B cell (primary cell): ENCODE measurements at places on chromosomes 12 and 14. TPM values are rescaled to one million over a fixed set of nuclear protein-coding genes. Genes with fewer than 3 reads are reported as not detected.

DNA sequence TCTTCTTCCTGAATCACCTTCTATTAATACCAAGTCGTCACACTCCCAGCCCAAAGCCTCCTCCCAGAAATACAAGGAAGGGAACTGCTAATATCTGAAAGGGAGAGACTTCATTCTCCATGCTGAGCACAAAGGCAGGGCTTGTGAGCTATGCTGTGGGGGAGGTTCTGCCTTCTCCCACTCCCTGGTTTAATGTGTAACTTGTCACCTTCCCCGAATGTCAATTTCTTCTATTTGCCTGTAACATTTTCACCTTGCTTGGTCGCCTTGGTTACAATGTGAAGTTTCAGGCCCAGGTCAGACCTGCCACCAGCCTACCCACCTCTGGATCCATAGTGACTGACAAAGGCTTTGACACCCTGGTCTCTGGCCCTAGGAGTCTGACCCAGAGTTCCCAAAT, 82.0 kb upstream of the ESRRB start:
- no peaks in the 10 kb centered on the region for H3K27me3 ChIP-seq
- H3K36me3 ChIP-seq, result no peaks in the 10 kb centered on the region
- no peak overlapping the region for H3K4me3 ChIP-seq
- H3K4me1 ChIP-seq, result no peaks in the 10 kb centered on the region
- no peak overlapping the region for H3K27ac ChIP-seq

The SNAPC1 gene
- 6.6 and 7.1 TPM in 2 replicates for total RNA-seq

The SLC25A47 gene
- not detected in 2 replicates for total RNA-seq

GRCh38 chr14:101235335-101236103, 325.8 kb upstream of the DIO3 start:
- H3K27me3 ChIP-seq, result no peaks in the 10 kb centered on the region
- H3K27ac ChIP-seq, result no peak overlapping the region
- peak; percentile 10 for DNase-seq
- no peaks in the 10 kb centered on the region for H3K36me3 ChIP-seq
- no peak overlapping the region for H3K4me3 ChIP-seq

The RHOJ gene
- not detected in 2 replicates for total RNA-seq

The GPR137C gene
- 0.67 and 0.95 TPM in 2 replicates for total RNA-seq

The VRTN gene
- total RNA-seq, result not detected in 2 replicates
